Hematopoietic multipotent progenitor cell treated with erythropoietin and hydrocortisone succinate and interleukin-3 and kit ligand, for 4 days (in vitro differentiated cells): ENCODE measurements at places on chromosomes 4 and X.

- DNase-seq = peak; percentile 30
Observed at GRCh38 chr4:21469438-21470300, 478.9 kb downstream of the KCNIP4 start.

GRCh38 chrX:130902783-130903613 lies at the start of gene ENOX2:
ENOX2 (minus strand) TSS chrX:130903209; CDS start chrX:130703216, 199,993 bp downstream.
- peak; percentile 97 for DNase-seq

DNA sequence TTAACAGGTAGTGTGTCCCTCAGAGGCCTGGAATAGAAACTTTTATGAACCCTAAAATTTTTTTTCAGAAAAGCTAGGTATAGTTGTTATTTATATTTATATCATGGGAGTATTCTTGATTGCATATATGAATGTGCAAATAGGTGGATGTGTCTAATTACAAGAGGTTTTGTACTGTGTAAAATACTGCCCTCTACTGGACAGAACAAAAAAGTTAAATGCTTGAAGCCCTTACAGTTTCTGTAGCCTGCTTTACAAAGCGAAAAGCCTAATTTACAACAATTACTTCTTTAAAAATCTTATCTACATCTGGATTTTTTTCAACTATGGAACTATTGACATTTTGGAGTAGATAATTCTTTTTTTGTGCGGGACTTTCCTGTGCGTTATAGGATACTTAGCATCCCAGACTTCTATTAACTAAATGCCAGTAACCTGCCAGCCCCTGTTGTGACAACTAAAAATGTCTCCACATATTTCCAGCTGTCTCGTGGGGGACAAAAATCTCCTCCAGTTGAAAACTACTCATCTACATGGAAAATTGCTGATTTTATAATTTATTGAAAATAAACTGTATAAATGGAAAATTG lies 35.1 kb downstream of the ENPEP start:
- peak; percentile 88 for DNase-seq

GRCh38 chr4:140056015-140056414 lies 98.0 kb downstream of the MAML3 start:
- DNase-seq = no peak

- DNase-seq = no peak
Observed at GRCh38 chrX:67636532-67636931, 92.7 kb downstream of the AR start.

- peak; percentile 1 for DNase-seq
Observed at GRCh38 chrX:74449322-74449936, 28.1 kb downstream of the SLC16A2 start.

DNA sequence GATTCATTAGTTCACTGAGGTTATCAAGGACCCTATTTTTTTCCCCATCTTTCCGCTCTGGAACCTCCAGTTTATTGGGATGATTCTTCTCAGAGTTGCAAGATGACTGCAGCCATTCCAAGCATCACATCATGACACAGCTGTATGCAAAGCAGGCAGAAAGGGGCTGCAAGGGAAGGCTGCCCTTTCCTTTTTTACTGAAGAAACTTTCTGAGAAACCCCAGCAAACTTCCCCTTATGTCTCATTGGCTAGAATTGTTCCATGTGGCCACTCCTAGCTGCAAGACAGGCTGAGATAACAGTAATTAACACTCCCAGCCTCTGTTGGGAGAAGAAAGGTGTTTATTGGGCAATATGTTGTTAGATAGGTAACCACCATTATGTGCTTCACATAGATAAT lies 102.6 kb downstream of the SATL1 start:
- DNase-seq = no peak

DNA sequence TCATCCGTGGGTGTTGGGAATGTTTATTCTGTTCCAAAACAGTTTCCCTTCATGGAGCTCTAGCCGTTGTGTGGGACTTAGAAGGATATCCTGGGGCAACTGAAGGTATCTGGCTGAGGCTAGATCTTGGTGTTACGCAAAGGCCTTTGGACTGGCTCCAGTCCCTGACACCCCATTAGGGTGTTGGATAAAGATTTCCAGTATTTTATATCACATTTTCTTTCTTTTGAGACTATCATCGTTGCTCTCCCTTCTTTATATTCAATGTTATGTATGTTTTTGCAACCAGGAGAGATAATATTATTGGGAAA lies 103.0 kb downstream of the TECRL start:
- no peak for DNase-seq

DNA sequence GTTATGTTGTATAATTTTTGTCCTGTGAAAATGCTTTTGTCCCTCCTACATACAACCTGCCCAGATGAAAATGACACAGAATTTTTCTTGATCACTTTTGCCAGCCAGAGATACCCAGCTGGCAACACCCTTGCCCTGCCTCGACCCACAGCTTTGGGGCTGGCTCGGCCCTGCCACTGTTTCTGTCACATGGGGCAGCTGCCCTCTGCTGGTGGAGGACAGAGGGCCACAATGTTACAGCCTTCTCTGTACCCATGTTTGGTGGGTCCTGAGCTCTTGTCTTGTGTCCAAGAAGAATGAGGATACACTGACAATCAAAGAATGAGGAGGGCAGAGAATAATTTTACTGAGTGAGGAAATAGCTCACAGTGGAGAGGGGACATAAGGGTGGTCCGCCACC lies 31.1 kb downstream of the BMP15 start:
- peak; percentile 27 for DNase-seq

GRCh38 chrX:12970691-12971202 lies 4.2 kb upstream of the TMSB4X start:
- DNase-seq = peak; percentile 86

GRCh38 chr4:8544282-8544681 lies 35.9 kb upstream of the GPR78 start:
- no peak for DNase-seq

- DNase-seq = no peak
Observed at GRCh38 chr4:22534374-22534773, 18.5 kb upstream of the ADGRA3 start.

DNA sequence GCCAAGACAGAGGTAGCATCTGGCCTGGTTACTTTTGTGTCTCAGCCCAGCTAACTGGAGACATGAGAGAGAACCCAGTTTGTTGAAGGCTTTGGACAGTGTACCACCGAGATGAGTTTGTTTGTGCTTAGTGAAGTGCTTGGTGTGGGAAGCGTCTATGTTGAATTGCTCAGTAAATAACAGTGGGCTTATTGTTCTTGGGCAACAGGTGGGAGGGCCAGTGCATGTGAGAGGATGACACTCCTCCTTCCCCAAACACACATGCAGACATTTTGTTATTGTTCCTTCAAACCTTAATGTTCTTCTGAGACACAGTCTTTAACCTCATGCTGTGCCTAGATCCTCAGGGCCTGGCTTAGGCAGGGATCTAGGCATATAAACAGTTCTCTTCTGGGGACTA lies 39.7 kb downstream of the MSN start:
- no peak for DNase-seq

DNA sequence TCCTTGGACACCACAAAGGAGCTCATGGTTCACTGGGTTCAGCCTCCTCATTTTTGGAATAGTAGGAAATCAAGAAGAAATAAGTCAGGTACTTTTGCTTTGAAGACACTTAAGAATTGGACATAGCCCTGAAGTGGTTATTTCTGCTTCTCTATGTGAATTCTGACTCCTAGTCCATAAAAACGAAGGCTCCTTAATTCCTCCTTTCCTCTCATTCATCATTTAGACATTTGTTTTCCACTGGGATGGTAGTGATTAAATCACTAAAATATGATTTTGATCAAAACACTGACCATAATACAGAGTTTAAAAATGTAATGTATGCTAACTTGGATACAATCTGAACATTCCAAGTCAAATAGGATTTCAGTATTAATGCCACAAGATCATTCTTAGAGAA lies 34.7 kb upstream of the CYP2U1 start:
- DNase-seq = no peak

GRCh38 chr4:76292730-76293129 lies 13.8 kb upstream of the STBD1 start:
- DNase-seq = no peak

DNA sequence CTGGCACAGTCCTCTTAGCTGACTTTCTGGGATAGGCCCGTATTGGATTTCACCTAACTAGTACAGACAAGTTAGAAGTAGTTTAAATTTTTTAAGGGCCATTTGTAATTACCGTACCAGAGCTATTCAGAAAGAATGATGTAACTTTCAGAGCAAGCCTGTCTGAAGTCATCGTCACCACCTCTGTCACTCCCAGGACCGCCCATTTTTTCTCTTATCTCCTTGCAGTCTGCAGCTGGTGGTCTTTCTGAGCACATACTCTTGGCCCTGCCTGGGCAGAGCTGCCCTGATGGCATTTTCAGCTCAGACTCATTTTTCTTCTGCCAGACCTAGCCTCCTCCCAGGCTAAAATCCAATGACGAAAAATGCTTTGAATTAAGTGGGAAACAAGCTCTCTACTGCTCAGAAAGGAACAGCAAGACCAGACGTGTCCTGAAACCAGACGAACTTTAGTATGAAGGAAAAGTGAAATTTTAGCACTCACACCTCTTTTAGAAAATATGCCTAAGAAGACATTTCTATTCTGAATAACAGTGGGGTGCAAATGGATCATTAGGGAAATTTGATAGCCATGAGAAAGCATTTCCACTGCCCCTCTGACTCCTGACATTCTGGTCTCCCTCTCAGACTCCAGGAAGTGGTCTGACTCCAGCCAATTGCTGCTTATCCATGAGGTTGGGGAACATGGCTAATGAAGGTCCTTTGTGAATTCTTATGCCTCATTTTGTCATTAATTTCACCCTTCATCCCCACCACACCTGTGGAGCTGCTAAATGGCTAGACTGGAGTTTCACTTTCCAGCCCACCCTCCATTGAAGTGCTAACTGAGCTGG lies 162.4 kb upstream of the GYPA start:
- no peak for DNase-seq

DNA sequence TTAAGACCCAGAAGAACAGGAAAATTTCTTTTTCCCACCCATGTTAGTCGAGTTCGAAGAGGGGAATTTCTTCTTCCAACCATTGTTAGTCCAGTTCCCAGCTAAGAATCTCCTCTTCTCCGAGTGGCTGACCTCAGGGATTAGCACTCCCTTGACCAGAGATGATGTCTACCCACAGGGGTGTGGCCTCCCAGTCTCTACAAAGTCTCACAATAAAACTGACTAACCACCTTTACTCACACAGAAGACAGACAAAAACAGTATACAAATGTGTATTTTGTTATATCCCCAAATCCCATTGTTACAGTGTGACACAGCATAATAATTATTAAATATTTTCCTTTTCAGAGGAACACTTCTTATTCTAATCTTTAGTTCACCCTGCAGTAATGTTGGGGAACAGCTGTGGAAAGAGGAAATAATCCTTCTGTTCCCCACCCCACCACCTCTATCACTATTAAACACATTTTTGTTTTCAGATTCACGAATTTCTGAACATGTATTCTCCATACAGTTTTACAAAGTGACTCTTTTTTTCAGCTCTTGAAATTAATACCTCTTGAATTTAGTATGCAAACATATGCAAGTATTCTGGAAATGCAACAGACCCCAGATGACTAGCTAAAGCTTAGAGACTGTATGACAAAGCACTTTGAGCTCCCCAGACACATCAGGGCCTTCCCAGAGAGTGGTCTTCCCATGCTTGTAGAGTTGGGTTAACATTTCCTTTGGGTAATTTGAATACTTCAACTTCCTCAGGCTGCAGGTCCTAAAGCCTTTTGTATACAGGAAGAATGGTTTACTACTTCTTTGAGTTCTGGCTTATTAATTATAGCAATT lies 62.5 kb upstream of the NFKB1 start:
- peak; percentile 61 for DNase-seq

DNA sequence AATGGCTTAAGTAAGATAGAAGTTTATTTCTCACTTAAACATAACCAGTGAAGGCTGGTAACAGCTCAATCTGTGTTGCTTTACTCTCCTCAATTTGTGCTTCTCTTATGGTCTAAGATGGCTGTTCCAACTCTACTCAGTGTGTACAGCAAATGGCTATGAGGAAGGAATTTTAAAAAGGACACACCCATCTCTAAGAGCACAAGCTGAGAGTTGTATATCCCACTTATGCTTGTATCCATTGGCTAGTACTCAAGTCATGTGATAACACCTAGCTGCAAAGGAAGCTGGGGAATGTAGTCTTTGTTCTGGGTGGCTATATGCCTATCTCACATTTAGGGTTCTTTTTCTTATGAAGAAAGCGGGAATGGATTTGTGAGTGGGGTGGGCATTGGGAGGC lies 63.3 kb downstream of the GPAT3 start:
- peak; percentile 80 for DNase-seq

DNA sequence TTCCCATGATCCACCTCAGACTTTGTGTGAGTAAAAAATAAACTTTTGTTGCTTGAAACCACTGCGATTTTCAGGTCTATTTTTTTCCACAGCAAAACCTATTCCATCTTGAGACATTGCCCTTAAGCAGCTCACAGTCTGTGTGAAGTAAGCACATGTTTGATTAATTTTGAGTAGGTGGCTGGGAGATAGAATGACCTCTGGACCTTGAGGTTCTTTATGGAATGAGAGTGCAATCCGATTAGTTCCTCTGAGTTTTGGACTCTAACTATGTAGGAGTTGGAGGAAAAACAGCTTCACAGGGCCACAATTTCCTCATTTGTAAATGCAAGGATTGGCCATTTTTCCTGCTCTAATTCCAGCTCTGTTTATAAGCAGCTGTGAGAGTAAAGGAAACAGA lies 234.1 kb upstream of the IGFBP7 start:
- DNase-seq = no peak

- no peak for DNase-seq
Observed at GRCh38 chrX:7970428-7970827, 43.2 kb upstream of the PNPLA4 start.

DNA sequence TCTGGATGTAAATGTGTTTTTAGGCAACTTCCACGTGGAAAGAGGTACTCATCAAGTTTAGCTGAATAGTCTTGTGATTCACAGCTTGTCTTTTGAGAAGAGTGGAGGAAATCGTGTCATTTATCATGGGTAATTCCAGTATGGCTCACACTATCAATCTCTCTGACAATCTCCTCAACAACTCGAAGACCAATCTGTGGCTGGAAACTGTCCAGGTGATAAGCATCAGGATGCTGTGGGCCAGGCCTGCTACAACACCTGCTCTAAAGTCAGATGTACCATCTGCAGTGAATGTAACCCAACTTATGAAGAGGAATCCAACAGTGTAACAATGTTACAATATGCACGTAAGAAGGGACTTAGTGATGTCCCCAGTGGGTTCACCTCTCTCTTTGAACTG lies 132.1 kb upstream of the GK2 start:
- no peak for DNase-seq

GRCh38 chr4:2928242-2929176 lies 34.7 kb downstream of the NOP14 start:
- no peak for DNase-seq

DNA sequence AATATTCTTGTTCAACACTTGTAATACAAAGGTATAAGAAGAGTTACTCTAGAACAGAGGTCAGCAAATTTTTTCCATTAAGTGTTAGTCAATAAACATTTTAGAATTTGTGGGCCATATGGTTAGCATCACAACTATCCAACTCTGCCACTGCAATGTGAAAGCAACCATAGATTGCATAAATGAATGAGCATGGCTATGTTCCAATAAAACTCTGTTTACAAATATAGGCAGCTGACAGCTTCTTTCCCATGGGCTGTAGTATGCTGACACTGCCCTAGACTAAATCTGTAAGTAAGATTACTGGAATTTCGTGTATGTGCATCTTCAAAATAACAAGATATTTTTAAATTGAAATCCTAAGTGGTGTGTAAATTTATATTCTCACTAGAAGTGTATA lies 73.7 kb downstream of the GABRA2 start:
- no peak for DNase-seq

GRCh38 chrX:129876771-129877305 lies 29.1 kb upstream of the UTP14A start:
- no peak for DNase-seq
